Activated CD8-positive, alpha-beta memory T cell treated with anti-CD3 and anti-CD28 coated beads, Interleukin-2, amount 10 ng/mL, durations not matched to agents 7 days and 5 days (primary cell): ENCODE measurements at places on chromosomes 2 and 18. TPM values are rescaled to one million over a fixed set of nuclear protein-coding genes. Genes with fewer than 3 reads are reported as not detected.

- no peak for DNase-seq
These were observed 51.2 kb downstream of the ATIC start for GRCh38 chr2:215363039-215363438.

- DNase-seq: no peak
These were observed 1.1 kb upstream of the FN1 start for GRCh38 chr2:215436705-215437565.

Gene EVA1A
- not detected for total RNA-seq

Gene SLC4A5
- total RNA-seq: 2.6 TPM
